Effector CD8-positive, alpha-beta T cell (primary cell): ENCODE measurements at places on chromosomes 13 and 19.

GRCh38 chr13:90872491-90873025 lies 474.9 kb upstream of the MIR17HG start:
- no peak for DNase-seq

GRCh38 chr13:88217372-88217771 lies 546.2 kb downstream of the SLITRK5 start:
- no peak for DNase-seq

DNA sequence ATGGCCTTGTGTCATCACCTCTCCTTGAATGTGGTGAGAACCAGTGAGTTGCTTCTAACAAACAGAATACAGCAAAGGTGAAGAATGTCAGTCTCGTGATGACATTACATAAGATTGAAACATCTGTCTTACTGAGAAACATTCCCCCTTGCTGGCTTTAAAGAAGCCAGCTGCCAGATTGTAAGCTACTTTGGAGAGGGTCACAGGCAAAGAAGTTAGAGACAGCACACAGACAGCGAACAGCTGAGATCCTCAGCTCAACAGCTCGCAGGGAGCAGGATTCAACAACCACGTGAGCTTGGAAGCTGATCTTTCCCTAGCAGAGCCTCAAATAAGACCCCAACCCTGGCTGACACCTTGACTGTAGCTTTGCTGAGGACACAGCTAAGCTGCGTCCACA lies 367.9 kb downstream of the LIG4 start:
- no peak for DNase-seq

- peak; percentile 51 for DNase-seq
Observed at GRCh38 chr19:32675720-32676185, at the start of gene RGS9BP. Gene RGS9BP, plus strand, starts transcription at chr19:32675848. Its CDS starts 416 bp downstream, at chr19:32676264.

GRCh38 chr19:6161271-6161850 lies 25.9 kb downstream of the ACSBG2 start:
- DNase-seq: peak; percentile 24

DNA sequence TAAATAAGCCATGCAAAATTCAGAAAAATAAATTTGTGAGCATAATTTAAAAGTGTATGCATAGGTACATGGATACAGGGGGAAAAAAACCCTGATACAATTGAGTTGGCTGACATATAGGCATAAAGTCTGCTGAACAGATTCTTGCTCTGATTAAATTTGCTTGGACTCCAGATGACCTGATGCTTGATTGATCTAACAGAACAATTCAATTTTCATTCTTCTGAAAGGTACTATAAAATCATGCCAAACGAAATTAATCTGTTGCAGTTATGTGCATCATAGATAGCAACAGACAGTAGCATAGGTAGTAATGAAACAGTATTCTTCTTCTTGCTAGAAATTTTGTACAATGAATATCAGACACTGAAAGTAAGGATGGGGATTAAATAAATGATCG lies 578.2 kb upstream of the SLITRK6 start:
- no peak for DNase-seq

GRCh38 chr13:44211286-44211685 lies 162.3 kb upstream of the SERP2 start:
- no peak for DNase-seq

DNA sequence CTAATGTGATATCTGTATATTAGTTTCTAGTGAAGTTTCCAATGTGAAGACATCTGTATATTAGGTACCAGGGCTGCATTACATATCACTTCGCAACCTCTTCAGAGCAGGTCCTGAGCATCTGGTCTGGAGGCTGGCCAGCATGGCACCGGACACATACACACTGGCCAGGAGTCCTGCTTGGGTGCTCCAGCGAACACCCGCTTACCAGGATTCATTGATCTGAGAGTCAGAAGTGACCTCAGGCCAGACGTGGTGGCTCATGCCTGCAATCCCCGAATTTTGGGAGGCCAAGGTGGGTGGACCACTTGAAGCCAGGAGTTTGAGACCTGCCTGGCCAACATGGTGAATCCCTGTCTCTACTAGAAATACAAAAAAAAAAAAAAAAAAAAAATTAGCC lies 93.0 kb upstream of the IRS2 start:
- DNase-seq: no peak

DNA sequence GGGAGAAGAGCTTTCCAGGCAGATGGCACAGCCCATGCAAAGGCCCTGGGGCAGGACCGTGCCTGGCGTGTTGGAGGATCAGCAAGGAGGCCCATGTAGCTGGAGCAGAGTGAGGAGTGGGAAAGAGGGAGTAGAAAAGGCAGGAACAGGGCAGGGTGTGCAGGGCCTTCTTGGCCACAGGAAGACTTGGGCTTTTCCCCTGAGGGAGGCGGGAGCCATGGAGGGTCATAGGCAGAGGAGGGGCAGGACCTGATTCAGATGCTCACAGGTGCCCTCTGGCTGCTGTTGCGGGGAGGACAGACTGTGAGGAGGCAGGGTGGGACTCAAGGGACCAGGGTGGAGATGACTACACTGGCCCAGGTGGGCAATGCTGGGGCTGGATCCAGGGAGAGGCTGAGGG lies 13.8 kb upstream of the PTPRS start:
- no peak for DNase-seq

DNA sequence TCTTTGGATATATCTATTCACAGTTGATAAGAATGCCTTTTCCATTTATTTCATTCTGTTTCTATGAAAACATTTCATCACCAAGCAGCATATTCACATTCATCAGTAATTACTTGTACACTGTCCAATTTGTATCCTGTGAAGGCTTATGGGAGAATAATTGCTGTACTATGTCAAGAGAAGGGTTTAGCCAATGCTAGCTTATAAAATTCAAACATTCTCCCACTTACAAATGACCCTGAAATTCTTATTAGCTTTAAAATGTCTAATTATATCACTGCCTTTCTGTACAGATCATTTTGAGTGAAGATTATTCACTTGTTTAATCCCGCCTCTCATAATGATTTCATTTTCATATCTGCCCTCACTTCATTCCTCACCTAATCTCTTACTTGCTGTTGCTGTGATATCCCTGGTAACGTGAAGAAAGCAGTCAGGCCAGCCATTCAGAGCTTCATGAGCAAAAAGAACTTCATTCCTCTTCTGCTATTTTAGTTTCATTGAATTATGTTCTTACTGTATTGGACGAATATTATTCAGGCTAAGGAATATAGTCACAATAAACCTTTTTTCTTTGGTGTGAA lies 778.7 kb downstream of the OLFM4 start:
- no peak for DNase-seq

DNA sequence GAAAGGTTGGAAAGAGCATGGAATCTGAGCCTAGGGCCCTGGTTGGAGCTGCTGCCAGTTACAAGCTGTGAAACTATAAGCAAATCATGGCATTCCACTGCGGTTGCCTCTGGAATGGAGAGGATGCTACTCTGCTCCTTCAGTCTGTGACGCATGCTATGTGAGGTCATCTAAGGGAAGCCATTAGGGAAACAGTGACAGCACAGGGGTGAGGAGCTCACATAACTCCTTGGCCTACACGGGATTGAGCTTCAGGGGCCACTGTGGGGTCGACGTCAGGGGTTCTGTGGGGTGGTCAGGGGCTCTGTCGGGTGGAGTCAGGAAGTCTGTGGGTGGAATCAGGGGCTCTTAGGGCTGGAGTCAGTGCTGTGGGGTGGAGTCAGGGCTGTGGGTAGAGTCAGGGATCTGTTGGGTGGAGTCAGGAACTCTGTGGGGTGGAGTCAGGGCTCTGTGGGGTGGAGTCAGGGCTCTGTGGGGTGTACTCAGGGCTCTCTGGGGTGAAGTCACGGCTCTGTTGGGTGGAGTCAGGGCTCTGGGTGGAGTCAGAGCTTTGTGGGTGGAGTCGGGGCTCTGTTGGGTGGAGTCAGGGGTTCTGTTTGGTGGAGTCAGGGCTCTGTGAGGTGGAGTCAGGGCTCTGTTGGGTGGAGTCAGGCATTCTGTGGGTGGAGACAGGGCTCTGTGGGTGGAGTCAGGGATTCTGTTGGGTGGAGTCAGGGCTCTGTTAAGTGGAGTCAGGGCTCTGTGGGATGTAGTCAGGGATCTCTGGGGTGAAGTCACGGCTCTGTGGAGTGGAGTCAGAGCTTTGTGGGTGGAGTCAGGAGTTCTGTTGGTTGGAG lies 35.8 kb upstream of the MEDAG start:
- no peak for DNase-seq

- no peak for DNase-seq
Observed at GRCh38 chr13:29195456-29195855, 375.3 kb downstream of the MTUS2 start.

GRCh38 chr19:41755328-41755913 lies at the start of gene CEACAM6:
Gene CEACAM6, plus strand, starts transcription at chr19:41755530. Its CDS starts 109 bp downstream, at chr19:41755639.
- no peak for DNase-seq

DNA sequence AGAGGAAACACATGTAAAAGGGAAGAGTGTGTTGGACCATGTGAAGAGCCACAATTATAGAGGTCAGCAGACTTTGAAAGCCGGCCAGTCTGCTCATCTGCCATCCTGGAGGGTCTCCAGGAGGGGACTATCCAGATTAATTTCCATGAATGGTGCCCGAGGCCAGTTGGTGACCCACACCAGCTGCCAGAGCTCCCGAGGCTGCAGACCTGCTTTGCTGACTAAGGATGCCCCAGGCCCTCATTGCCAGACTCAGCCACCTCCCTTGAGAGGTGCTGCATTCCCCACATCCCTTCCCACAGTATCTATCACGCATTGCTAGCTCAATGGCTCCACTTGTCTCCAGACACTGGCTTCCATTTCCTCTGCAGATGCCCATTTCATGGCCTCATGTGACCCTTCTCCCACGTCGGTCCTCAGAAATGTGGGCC lies 110.3 kb downstream of the NALCN start:
- DNase-seq: no peak

DNA sequence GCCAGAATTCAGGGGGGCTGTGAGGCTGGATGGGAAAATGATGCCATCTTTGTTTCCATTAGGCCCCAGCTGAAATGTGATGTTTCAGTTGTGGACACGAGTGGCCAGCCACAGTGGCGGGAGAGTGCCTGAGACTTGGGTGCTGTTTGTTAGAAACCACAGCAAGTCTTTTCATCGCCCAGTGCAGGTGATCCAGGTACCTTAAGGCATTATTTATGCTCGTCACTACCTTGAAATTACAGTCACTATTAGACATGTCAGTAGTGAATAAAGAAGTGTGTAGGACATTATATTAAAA lies 82.5 kb upstream of the TM9SF2 start:
- DNase-seq: no peak

- peak; percentile 53 for DNase-seq
Observed at GRCh38 chr19:41706741-41707501, 1.5 kb upstream of the CEACAM5 start.

DNA sequence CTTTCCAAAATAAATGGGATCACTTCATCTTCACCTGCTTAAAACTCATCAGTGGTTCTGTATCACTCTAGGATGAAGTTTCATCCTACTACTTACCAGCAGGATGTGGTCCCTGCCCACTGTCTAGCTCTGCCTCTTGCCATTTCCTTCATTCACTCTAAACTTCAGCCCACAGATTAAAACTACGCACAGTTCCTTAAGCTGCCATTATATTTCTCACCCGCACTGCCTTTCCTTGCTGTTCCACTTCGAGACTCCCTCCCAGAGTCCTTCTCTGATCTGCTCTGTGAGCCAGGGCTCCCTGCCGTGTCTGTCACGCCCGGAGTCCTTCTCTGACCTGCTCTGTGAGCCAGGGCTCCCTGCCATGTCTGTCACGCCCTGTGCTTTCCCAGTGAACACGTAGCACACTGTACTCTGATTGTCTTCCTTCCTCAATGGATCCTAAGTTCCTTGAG lies 52.0 kb upstream of the NPAS1 start:
- no peak for DNase-seq

DNA sequence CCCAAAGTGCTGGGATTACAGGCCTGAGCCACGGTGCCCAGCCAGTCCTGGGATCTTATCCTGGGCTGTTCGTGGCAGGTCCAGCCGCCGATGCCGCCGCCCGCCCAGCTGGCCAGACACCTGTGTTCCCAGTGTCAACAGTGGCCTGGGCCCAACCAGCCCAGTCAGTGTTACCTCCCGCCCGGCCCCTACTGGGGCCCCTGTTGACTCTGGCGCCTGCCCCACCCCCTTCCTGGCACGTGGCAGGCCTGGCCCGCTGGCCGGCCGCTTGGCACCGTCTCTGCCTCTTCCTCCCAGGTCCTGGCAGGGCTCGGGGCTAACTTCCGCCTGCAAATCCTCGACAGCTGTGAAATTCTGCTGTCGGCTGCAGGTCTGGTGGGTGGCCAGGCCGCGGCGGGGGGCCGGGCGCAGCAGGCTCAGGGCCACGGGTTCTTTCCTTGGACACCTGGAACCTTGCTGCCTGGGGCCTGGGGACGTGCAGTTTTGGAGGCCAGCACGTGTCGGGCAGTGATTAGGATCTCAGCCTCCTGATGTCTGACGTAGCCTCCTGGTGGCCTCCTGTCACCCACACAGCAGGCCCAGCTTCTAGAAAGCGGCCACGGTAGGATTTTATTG lies 9.1 kb downstream of the ARID3A start:
- DNase-seq: no peak

DNA sequence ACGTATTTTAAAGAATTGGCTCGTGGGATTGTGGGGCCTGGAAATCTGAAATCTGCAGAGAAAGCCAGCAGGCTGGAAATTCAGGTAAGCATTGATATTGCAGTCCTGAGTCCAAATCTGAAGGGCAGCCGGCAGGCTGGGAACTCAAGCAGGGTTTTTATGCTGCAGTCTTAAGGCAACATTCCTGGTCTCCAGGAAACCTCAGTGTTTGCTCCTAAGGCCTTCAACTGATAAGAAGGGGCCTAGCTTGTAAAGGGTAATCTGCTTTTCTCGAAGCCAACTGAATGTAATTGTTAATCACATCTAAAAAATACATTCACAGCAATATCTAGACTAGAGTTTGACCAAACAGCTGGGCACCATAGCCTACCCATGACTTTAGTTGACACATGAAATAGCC lies 154.4 kb downstream of the EFNB2 start:
- no peak for DNase-seq

DNA sequence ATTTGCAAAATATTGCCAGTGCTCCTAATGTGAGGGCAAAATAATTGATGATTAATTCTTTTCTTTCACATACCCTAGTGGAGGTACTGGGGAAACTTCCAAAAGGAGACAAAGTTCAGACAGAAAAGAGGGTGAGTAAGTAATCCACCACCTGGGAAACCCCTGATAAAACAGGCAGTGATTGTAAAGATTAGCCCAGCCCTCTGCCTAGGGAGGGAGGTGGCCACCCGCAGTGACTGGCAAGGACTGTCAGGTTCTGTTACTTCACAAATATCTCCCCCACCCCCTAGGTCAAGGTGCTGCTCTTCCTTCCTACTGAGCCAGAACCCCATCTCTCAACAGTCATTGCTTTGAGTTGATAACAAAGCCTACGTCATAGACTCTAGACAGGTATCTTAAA lies 239.7 kb downstream of the DNAJC15 start:
- DNase-seq: no peak

- DNase-seq: no peak
Observed at GRCh38 chr13:76936763-76937162, 11.5 kb upstream of the ACOD1 start.

- no peak for DNase-seq
Observed at GRCh38 chr19:50312967-50313811, 16.0 kb downstream of the KCNC3 start.

- no peak for DNase-seq
Observed at GRCh38 chr19:16522559-16523377, 19.5 kb downstream of the CHERP start.

DNA sequence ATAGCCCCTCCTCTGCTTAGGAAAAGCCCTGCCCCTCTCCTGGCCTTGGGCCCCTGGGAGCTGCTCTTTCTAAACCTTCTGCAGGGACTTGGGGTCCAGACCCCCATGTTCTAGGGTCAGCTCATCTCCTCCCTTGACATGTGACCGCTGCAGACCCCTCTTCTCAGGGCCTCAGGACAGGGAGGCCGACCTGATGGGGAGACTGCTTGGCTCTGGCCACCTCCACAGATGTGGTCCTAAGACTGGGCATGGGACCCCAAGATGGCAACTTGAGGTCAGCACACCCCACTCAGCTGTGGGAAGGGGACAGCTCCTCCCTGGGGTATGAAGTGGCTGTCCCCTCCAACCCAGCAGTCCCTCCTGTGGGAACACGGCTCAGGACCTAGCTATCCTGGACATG lies 3.9 kb upstream of the SIX5 start:
- no peak for DNase-seq
